Chondrocyte (in vitro differentiated cells): ENCODE measurements at places on chromosomes 6 and 20. TPM values are rescaled to one million over a fixed set of nuclear protein-coding genes. Genes with fewer than 3 reads are reported as not detected.

PNPLA1 gene
- total RNA-seq = not detected in 3 replicates

PRICKLE4 gene
- 3.1 to 5.9 TPM (median 3.6 TPM) in 3 replicates for total RNA-seq

EGFL8 gene
- 14.3 to 16.3 TPM (median 15.4 TPM) in 3 replicates for total RNA-seq

DNA sequence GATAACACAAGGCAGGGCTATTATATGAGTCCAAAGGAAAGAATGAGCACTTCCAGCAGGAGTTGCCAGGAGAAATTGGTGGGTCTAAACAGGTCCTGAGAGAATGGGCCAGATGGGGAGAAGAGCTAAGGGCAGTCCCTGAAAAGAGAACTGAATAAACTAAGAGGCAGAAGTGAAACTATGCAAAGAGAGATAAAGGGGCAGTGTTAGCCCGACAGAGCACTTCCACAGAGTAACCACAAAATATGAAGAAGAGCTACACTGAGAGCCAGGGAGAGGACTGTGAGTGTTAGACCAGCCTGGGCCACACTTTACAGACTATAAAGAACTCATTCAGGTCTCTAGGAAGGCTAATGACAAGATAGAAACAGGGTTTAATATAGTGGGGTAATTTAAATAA lies 43.8 kb downstream of the RALGAPA2 start:
- H3K4me1 ChIP-seq = peaks cover 7% of the 10 kb centered on the region
- no peaks in the 10 kb centered on the region for H3K27me3 ChIP-seq
- no peak overlapping the region for H3K4me3 ChIP-seq
- no peak for DNase-seq

GRCh38 chr20:3800256-3800877 lies 4.3 kb downstream of the CDC25B start:
- H3K36me3 ChIP-seq = peaks cover 32% of the 10 kb centered on the region
- H3K4me1 ChIP-seq = peaks cover 59% of the 10 kb centered on the region
- H3K27me3 ChIP-seq = no peaks in the 10 kb centered on the region
- DNase-seq = no peak
- no peak overlapping the region for H3K4me3 ChIP-seq

GRCh38 chr6:158819213-158819976 lies at the start of gene EZR:
Gene EZR, minus strand, starts transcription at chr6:158819368. Its CDS starts 1,275 bp downstream, at chr6:158818093.
- H3K27me3 ChIP-seq = no peaks in the 10 kb centered on the region
- H3K4me1 ChIP-seq = peaks cover 36% of the 10 kb centered on the region
- no peak for DNase-seq
- H3K4me3 ChIP-seq = peak within 1 kb of the TSS; percentile 98
- H3K36me3 ChIP-seq = no peaks in the 10 kb centered on the region

GRCh38 chr6:46757214-46757596 lies 10.5 kb downstream of the ANKRD66 start:
- H3K4me3 ChIP-seq = no peak overlapping the region
- no peaks in the 10 kb centered on the region for H3K27me3 ChIP-seq
- DNase-seq = no peak
- H3K27ac ChIP-seq = no peak overlapping the region

DNA sequence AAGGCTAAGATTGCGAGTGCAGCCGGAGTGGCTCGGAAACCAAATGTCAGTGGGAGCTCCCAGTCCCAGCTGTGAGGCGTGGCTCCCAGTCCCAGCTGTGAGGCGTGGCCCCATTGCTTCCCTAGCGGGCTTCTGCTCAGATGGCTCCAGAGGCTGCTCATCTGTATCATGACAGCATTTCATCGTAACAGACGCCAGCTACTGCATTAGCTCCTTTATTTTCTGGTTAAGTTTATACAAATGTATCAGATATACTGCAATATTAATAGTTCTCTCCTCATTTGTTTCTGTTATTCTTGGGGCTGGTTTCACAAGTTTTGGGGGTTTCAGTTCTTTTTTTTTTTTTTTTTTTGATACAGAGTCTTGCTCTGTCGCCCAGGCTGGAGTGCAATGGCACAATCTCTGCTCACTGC lies 34.7 kb upstream of the TBXT start:
- H3K36me3 ChIP-seq = no peaks in the 10 kb centered on the region
- no peak overlapping the region for H3K27ac ChIP-seq
- H3K4me3 ChIP-seq = no peak overlapping the region
- no peaks in the 10 kb centered on the region for H3K4me1 ChIP-seq
